Stimulated activated CD4-positive, alpha-beta T cell treated with anti-CD3 and anti-CD28 coated beads, Interleukin-1b, Interleukin-23, amount 100 ng/mL, for 1 hour (primary cell): ENCODE measurements at places on chromosomes 2 and 18.

GRCh38 chr2:191611614-191612013 is 66.3 kb upstream of the NABP1 start:
- DNase-seq = no peak

GRCh38 chr2:178584666-178585065 is 104.4 kb downstream of the PLEKHA3 start:
- no peak for DNase-seq

- no peak for DNase-seq
These were observed 383.3 kb downstream of the RBM43 start for GRCh38 chr2:150878356-150878755.

- DNase-seq = no peak
These were observed 322.1 kb upstream of the CHAC2 start for GRCh38 chr2:53445383-53446070.

- DNase-seq = no peak
These were observed 117.6 kb downstream of the FAM124B start for GRCh38 chr2:224284134-224284946.

- DNase-seq = no peak
These were observed 24.5 kb downstream of the MRPL30 start for GRCh38 chr2:99205491-99205890.
